ENCODE measurements at places on chromosomes 2 and 18. TPM values are rescaled to one million over a fixed set of nuclear protein-coding genes. Genes with fewer than 3 reads are reported as not detected.

Gene ACOXL
- total RNA-seq: not detected

Gene SNED1
- total RNA-seq: 4.7 TPM

Gene TRIM43
- not detected for total RNA-seq

Gene ZSCAN30
- total RNA-seq: 8.9 TPM

Gene SERPINB4
- total RNA-seq: not detected
